ENCODE measurements at places on chromosomes 7 and 10.
A peak's percentile ranks its signal among the peaks of the same experiment; 100 is the strongest.

GRCh38 chr7:10618953-10619352 lies 354.7 kb upstream of the PHF14 start:
- no peak for DNase-seq

- no peak for DNase-seq
Measured at GRCh38 chr10:3635211-3635671, 149.8 kb downstream of the KLF6 start.

DNA sequence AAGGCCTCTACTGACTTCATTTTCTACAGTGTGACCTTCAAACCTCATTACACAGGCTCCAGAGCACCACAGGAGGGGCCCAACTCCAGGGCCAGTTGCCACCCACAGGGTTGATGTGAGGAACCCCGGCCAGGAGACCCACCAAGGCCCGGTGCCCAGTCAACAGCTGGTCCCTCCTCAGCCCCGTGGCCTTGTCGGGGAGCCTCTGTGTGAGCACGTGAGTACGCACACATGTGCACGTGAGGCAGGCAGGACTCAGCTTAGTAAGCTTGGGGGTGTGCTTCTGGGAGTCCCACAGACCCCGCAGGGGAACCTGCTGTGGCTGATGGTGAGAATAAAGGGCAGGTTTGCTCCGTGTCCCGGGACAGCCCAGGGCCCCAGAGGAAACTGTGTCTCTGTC lies 104.5 kb downstream of the VIPR2 start:
- no peak for DNase-seq

- peak; percentile 29 for DNase-seq
Measured at GRCh38 chr7:16634271-16634738, 11.2 kb downstream of the ANKMY2 start.

GRCh38 chr7:19239951-19240350 lies 94.7 kb upstream of the FERD3L start:
- DNase-seq, result no peak
